NCI-H1092 treated with DMSO at 0.1 percent for 48 hours (cell line): ENCODE measurements at places on chromosomes 7 and 10.

GRCh38 chr7:41275255-41275654 is 427.6 kb downstream of the INHBA start:
- no peak for DNase-seq

DNA sequence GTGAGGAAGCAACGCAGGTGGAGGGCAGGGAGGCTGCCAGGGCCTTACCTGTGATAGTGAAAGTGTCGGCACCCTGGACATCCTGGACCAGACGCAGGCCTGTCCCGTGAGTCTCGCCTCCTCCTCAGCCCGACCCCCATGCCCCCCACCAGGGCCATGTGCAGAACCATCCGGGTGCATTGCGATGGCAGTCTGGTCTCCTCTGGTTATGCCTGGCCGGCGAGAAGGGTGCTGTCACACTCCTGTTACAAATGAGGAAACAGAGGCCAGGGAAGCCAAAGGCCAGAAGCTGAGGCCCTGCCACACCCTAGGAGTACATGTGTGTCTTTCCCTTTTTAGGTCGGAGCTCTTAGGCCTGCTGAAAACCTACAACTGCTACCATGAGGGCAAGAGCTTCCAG is 7.2 kb downstream of the DEPP1 start:
- no peak for DNase-seq

- no peak for DNase-seq
Observed at GRCh38 chr7:33868166-33868565, 37.2 kb upstream of the BMPER start.

DNA sequence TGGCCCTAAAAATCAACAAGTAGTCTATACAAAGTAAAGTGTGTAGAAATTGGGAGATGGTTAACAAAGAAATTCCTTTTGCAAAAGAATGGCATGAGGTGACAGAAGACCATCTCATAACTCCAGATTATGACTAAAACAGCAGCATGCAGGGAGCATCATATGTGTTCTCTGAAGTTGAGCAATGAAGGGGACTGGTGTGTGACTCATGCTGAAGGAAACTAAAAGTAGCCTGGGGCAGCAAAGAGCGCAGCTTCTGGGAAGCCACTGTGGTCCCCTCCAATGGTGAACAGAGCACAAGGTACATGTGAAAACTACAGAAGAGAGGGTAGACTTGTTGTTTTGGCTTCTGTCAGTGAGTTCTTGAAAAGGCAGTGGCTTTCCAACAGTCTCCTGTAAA is 133.4 kb downstream of the MACC1 start:
- no peak for DNase-seq

DNA sequence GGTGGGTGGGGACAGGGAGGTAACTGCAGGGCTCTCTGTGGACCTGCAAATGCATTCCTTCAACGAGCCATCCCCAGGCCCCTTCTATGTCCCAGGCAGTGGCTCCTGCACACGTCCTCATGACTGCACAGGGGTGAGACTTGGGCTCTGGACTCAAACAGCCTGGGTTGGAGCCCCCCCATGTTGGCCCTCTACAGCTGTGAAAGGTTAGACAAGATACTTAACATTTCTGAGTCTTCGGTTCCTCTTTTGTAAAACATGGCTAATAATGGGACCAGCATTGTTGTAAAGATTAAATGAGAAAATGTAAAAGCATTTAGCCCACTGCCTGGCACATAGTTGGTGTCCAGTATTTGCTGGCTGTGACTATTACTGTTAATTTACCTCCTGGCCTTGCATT is 41.8 kb downstream of the CHST3 start:
- no peak for DNase-seq
